Keratinocyte (primary cell): ENCODE measurements at places on chromosomes 13 and 19. TPM values are rescaled to one million over a fixed set of nuclear protein-coding genes. Genes with fewer than 3 reads are reported as not detected.
A peak's percentile ranks its signal among the peaks of the same experiment; 100 is the strongest.

The PSG6 gene
- polyA plus RNA-seq = 0.40 to 0.82 TPM (median 0.45 TPM) in 3 replicates

The BRCA2 gene
- polyA plus RNA-seq = 0.73 to 2.4 TPM (median 1.1 TPM) in 3 replicates

The PRR20D gene
- not detected in 3 replicates for polyA plus RNA-seq

The KIR3DL2 gene
- polyA plus RNA-seq = not detected in 3 replicates

The EBPL gene
- polyA plus RNA-seq = 83.7 to 107 TPM (median 84.2 TPM) in 3 replicates

- DNase-seq = no peak
Measured at GRCh38 chr13:39269411-39269810, 231.2 kb downstream of the NHLRC3 start.

GRCh38 chr13:31460061-31460460, 260.3 kb downstream of the B3GLCT start:
- no peak for DNase-seq

- DNase-seq = no peak
Measured at GRCh38 chr13:32310134-32310706, 4.9 kb downstream of the ZAR1L start.

DNA sequence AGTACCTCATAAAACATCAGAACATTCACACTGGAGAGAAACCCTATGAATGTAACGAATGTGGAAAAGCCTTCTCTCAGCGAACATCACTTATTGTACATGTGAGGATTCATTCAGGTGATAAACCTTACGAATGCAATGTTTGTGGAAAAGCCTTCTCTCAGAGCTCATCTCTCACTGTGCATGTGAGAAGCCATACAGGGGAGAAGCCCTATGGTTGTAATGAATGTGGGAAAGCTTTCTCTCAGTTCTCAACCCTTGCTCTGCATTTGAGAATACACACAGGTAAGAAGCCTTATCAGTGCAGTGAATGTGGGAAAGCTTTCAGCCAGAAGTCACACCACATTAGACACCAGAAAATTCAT, 22.0 kb downstream of the ZNF146 start:
- DNase-seq = no peak

DNA sequence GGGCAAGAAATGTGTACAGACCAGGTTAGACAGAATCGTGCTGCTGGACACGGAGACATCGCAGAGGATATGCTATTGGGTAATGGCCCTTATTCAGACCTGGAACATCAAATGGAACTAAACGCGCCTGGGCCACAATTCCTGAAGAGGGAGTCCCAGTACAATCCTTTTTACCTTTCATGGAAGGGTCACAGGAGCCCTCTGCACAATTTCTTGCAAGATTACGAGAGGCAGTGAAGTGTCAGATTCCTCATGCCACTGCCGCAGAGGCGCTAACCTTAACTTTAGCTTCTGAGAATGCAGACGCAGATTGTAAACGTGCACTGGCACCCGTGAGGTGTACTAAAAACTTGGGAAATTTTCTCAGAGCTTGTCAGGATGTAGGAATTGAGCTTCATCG, 18.1 kb downstream of the CLEC4M start:
- DNase-seq = no peak

DNA sequence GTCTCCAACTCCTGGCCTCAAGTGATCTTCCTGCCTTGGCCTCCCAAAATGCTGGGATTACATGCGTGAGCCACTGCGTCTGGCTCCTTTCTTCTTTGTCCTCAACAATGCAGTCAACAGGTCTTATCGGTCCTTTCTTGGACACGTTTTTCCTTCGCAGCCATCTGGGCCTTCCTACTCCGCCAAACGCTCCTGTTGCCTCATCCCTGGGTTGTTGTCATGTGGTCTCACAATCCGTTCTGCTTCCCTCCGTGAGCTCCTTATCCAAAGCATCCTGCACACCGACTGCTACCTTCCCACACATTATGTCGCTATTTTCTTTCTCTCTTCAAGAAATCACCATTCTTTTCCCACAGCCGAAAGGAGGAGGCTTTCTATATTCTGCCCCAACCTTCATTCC, 306.8 kb downstream of the DCLK1 start:
- no peak for DNase-seq

GRCh38 chr19:51887522-51888498, at the start of gene ZNF577:
TSS of gene ZNF577 (minus strand) at chr19:51887951. CDS start at chr19:51880382, 7,569 bp downstream.
- DNase-seq = peak; percentile 50

GRCh38 chr19:2042485-2043250, 8.4 kb downstream of the MKNK2 start:
- DNase-seq = no peak

DNA sequence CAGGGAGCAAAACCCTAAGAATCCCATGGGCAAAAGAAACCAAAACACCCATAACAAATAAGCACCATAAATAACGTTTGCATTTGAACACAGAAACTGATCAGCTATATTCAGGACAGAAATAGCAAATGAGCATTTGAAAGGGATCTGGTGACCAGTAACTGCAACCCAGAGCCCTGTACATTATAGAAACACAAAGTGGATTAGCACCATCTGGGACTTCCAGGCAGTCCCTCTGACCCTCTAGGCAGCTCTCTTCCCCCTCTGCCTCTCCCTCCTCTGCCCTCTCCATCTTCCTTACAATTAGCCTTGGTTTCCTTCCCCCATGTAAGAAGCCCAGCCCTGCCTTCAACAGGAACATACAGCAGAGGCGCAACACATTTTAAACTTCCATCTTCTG, 215.0 kb downstream of the DCLK1 start:
- DNase-seq = no peak

GRCh38 chr19:12478234-12478941, 6.2 kb downstream of the ZNF709 start:
- DNase-seq = no peak

GRCh38 chr19:31256593-31256960, 92.7 kb downstream of the TSHZ3 start:
- no peak for DNase-seq

DNA sequence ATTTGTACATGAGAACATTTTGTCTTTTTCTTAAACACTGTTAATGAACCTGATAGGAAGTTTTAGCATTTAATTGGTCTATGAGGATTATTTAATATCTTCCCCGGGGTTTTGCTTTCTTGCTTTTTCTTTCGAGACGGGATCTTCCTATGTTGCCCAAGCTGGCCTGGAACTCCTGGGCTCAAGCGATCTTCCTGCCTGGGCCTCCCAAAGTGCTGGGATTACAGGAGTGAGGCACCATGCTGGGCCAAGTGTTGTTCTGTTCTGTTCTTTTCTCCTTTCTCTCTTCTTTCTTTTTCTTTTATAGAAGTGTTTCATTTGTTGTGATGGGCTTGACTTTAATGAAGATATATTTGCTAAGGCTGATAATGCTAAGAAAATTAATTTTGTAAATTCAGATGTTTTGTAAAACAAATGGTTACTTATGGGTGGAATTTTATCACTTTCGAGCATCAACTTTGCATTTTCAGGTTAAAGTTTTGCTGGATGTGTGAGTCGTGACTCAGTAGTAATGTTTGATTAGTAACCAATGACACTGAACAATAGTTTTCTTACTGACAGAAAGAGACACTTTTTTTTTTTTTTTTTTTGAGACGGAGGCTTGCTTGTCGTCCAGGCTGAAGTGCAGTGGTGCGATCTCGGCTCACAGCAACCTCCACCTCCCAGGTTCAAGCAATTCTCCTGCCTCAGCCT, 2.2 kb downstream of the PAN3 start:
- no peak for DNase-seq
